Activated B cell treated with CpG ODN at 0.5 μM for 24 hours (primary cell): ENCODE measurements at places on chromosomes 4 and X.
A peak's percentile ranks its signal among the peaks of the same experiment; 100 is the strongest.

GRCh38 chrX:65196758-65197360 lies 220.6 kb upstream of the ZC4H2 start:
- DNase-seq, result no peak

DNA sequence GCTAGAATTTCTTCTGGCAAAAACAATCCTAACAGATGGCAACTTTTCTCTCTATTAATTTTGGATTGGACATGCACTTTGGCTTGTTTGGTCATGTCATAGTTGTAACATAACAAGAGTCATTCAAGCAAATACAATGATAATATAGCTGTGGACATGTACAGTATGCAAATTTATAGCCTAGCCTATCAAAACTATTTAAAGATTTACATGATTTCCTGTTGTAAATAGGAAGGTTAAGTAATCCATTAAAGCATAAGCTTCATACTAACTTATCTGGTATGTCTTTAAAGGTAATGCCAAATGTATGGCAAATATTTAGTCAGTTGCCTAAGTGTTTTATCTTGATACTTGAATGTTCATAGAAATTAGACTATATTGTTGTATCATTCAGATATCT lies 45.3 kb downstream of the RPA4 start:
- no peak for DNase-seq

GRCh38 chr4:143383005-143383574 lies 46.4 kb downstream of the GAB1 start:
- no peak for DNase-seq

DNA sequence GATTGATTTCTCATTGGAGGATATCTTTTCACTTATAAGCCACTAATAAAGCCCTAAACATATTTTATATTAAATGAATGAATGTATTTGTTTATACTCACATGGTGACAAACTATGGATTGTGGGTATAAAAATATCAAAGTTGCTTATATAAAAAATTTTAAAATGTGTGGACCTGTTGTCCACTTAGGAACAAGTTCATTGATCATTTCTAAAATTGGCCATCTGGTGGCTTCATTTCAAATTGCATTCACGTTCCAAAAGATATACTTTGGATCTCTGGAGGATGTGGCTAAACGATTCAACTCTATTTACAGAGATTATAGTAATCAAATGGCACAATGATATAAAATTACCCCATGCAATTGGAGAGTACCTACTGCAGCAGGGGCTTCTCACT lies 32.5 kb downstream of the FSTL5 start:
- DNase-seq, result no peak

- no peak for DNase-seq
Measured at GRCh38 chr4:85932500-85933290, 427.2 kb downstream of the MAPK10 start.

DNA sequence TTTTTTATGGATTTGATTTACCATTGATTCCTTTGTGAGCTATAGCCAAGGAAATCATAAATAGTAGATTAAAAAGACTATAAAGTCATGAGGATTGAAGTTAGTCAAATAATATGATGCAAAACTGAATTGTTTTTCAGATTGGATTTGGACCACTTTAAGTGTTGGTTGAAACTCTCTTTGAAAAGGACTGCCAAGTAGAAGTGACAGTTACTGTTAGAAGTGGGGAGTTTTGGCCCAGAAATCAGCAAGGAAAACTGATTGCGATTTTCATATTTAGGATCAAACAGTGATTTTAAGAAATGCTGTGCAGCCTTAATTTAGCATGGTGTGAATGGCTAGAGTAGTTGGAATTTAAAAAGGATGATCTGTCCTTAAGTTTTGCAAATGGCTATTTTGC lies 4.9 kb downstream of the ADGRL3 start:
- no peak for DNase-seq

- no peak for DNase-seq
Measured at GRCh38 chrX:93673869-93674271, at the start of gene FAM133A. FAM133A (plus strand) TSS chrX:93674206; CDS start chrX:93709420, 35,214 bp downstream.

- DNase-seq, result no peak
Measured at GRCh38 chr4:3021127-3021526, 53.2 kb downstream of the HTT-AS start.

GRCh38 chr4:94177822-94178221 lies 29.8 kb upstream of the SMARCAD1 start:
- DNase-seq, result no peak

- peak; percentile 21 for DNase-seq
Measured at GRCh38 chrX:7083468-7084396, 63.8 kb upstream of the STS start.

GRCh38 chr4:22986881-22987280 lies 294.1 kb downstream of the GBA3 start:
- no peak for DNase-seq

- DNase-seq, result no peak
Measured at GRCh38 chrX:54492340-54492739, 3.7 kb downstream of the FGD1 start.

GRCh38 chr4:107862658-107863057 lies 37.9 kb downstream of the SGMS2 start:
- no peak for DNase-seq

DNA sequence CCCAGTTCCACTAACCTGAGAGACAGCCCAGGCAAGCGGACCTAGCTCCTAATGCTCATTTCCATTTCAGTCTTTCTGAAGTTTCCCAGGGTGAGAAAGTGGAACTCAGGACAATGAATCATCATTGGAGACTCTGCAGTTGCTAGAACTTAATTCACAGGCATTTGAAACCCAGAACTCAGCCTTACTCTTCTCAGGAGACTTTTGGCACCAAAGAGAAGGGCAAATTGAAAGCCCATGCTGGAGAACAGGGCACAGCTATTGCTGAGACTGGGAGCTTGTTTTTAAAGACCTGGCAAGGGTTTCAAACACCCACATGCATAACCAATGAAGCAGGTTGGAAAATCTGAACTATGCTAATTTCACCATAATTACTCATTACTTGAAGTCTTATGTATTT lies 36.0 kb downstream of the BST1 start:
- no peak for DNase-seq

DNA sequence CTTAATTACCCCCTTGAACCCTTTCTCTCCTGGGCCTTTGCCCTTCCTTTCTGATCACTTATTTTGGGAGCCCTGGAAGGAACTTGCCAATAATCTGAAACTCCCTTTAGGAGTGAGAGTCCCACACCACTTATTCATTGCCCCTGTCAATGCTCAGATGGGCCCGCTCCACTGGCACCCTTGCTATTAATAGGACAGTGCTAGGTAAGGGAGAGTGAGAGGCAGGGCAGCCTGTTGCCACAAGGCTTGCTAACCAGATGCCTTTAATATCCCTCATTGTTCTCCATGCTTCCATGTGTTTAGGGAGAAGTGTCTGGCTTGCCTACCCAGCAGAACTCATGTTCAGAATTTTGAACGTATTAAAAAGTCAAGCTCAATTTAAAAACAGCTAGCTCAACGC lies 1.7 kb upstream of the NHS start:
- no peak for DNase-seq

DNA sequence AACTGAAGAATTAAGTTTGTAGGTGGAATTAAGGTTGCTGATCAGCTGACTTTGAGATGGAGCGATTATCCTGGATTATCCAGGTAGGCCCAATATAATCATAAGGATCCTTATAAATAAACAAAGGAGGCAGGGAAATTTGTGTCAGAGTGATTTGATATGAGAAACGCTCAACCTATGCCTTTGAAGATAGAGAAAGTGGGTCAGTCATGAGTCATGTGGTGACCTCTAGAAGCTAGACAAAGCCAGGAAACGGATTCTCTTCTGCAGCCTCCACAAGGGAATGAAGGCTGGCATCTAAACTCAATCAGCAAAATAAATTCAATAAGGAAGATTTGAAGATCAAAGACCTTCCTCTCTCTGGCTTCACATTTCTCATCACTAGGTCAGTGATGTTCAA lies 41.5 kb upstream of the SMIM10 start:
- DNase-seq, result no peak

DNA sequence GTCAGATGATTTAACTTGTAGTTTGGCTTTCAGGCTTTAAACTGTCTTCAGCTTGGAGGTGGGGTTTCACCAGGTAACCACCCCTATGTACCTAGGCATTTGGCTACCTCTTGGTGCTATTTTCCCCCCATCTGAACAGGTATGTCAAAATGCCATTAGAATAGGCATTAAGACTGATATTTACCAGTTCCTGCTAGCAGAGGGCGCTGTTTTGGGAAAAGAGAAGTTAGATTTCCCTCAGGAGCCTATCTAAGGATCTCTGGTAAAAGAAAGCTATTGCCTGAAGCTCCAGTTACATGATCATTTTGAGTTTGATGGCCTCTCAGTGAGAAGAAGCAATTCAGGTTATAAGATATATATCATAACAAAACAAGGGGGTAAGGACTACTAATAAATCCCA lies 879.1 kb downstream of the SH3BGRL start:
- no peak for DNase-seq

GRCh38 chr4:145045180-145045579 lies 52.8 kb downstream of the ANAPC10 start:
- no peak for DNase-seq

DNA sequence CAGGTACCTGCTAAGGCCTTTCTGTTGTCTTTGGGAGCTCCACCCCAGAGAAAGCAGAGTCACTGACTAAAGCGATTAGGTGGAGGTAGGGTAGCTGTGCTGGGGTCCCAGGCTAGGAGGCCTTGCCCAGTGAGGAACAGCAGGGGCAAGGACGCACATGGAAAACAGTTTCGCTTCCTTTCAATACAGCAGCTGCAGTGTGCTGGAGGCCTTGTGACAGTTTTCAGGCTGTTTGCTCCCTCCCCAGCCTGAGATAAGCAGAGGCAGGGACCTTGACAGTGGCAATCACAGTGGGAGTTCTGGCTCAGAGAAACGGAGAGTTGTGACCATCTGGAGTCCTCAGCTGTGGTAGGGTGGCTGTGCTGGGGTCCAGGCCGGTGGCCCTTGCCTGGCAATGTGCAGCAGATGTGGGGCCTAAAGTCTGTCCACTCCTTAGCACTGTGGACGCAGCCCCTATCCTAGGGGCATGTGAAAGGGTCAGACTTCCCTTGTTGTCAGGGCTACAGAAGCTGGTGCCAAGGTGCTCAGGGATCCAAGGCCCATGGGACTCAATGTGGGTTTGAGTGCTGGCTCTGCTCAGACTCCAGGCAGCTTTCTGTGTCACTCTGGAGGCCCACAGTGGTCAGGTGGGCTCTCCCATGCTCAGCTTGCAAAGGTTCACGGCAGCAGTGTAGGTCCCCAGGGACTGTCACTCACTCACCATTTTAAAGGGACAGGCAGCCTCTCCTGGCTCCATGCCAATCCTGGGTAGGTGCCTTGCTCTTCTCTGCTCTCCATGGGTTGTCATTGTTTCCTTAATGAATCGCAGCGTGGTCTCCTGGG lies 534.9 kb upstream of the FMR1 start:
- DNase-seq, result no peak

DNA sequence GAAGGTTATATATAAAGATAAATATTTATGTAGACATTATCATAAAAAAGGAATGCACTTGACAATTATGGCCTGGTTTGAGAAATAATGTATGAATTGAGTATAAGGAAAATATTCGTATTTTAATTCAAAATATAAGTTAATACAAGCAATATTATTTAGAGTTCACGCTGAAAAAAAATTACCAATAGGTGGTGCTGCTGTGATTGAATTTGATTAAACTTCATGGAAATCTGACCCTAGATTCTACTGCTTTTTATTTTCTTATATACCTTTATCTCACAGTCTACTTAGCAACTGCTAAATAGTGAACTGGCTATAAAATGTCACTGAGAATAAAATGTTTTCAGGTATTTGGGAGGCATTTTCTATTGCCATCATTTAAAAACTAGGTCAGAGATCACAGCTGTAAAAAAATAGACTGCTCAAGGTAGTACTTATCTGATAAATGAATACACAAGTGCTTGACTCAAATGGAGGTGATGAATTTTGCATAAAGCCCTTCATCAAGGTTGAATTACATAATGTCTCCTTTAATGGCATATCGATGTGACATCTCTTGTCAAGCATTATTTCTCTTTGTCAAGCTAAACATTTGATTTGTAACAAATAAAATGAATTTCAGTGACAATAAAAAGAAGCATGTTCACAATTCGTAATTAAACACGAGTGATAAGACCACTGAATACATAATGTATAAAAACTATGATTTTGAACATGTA lies 1638.8 kb upstream of the PCDH7 start:
- no peak for DNase-seq

DNA sequence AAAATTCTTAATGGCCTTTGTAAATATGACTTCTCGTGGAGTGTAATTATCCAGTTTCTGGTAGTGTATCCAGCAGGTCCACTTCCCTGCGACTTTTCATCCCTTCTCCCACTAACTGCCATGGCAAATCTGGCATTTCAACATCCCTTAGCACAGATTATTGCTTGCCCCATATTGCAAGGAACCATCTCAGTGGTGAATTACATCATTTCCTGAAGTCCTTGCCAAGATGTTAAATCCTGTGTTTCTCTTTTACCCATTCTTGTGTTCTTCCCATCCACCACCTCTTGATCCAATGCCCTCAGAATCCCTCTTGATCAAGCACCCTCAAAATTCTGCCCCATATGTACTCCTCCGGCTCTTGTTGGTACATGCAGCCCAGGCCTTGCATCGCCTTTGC lies 88.1 kb upstream of the ZNF81 start:
- DNase-seq, result no peak

GRCh38 chr4:11002961-11003360 lies 318.4 kb upstream of the CLNK start:
- DNase-seq, result no peak

- DNase-seq, result no peak
Measured at GRCh38 chr4:139919004-139919403, 235.0 kb downstream of the MAML3 start.

GRCh38 chrX:101657495-101657894 lies 2.2 kb downstream of the ARMCX2 start:
- DNase-seq, result no peak

DNA sequence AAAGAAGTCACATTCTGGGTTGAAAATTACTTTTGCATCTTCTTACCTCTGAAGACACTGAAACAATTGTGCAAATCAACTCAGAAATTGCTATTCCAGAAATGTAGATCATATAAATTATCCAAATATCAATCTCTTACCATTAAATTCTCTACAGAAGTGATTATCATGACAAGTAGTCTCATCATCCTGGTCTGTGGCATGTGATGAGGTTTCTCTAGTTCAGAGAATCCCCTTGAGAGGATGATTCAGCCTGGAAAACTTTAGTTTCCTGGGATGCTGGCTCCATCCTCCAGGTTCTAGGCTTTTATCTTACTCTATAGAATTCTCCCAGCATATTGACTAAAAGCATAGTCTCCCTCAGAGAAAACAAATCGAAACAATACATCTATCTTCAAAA lies 76.2 kb upstream of the S100G start:
- no peak for DNase-seq

- DNase-seq, result no peak
Measured at GRCh38 chrX:107823456-107823855, 2.2 kb upstream of the MID2 start.

- DNase-seq, result no peak
Measured at GRCh38 chr4:185878633-185879032, 66.6 kb upstream of the SORBS2 start.

GRCh38 chrX:153714256-153714655 lies 9.9 kb downstream of the BCAP31 start:
- no peak for DNase-seq

- DNase-seq, result no peak
Measured at GRCh38 chrX:85922821-85923220, 124.5 kb downstream of the CHM start.
